ENCODE measurements at places on chromosomes 6 and 20.

DNA sequence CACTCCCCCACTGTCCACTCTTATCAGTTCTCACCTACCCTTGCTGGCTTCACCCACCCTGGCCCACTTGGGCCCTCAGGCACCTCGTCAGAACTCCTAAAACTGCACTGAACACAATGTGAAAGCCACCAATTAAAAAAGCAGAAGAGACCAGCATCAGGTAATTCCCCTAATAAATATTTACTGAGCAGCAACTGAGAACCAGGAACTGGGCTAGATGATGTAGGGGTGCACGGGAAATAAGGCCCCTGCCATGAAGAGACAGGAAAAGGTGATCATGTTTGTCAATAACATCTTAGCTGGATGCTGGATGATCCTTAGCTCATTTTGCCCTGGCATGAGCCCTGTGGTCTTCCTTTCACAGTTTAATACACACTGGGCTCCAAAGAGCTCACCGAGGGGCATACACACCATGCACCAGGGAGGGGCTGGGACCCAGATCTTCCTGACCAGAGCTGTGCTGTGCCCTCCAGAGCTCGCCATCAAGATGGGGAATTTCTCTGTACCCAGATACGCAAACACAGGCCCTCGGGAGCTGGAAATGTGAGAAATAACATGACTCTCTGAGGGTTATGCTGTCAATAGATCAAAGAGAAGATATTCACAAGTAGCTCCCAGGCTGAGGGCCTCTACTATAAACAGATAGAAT is 113.6 kb upstream of the SLC22A16 start:
- no peak for DNase-seq

- no peak for DNase-seq
These were observed 71.6 kb downstream of the BANF2 start for GRCh38 chr20:17771206-17772004.

- DNase-seq, result no peak
These were observed 20.7 kb upstream of the UTRN start for GRCh38 chr6:144264270-144265060.

DNA sequence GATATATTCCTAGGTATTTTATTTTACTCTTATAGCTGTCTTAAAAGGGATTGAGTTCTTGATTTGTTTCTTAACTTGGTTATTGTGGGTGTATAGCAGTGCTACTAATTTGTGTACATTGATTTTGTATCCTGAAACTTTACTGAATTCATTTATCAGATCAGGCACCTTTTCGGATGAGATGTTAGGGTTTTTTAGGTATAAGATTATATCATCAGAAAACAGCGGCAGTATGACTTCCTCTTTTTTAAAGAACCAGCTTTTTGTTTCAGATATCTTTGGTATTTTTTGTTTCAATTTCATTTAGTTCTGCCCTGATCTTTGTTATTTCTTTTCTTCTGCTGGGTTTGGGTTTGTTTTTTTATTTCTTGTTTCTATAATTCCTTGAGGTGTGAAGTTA is 382.4 kb upstream of the ADGRB3 start:
- no peak for DNase-seq

- no peak for DNase-seq
These were observed 100.2 kb upstream of the HMGN3 start for GRCh38 chr6:79334674-79335073.

DNA sequence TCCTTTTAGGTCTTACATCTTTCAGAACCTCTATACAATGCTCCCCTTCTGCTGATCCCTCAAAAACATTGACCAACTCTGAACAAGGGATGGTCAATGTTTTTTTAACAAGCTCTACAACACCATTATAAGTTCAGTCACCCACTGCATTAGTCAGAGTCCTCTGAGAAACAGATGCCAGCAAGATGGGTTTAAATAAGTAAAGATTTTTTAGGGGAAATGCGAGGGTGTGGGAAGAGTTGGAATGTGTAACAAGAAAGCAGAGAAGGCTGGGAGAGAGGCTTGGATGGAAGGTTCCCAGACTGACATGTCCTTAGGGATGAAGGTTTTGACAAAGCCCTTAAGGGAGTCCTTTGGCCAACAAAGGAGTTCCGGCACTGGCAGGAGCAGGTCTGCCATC is 478.3 kb downstream of the FRK start:
- DNase-seq, result no peak

DNA sequence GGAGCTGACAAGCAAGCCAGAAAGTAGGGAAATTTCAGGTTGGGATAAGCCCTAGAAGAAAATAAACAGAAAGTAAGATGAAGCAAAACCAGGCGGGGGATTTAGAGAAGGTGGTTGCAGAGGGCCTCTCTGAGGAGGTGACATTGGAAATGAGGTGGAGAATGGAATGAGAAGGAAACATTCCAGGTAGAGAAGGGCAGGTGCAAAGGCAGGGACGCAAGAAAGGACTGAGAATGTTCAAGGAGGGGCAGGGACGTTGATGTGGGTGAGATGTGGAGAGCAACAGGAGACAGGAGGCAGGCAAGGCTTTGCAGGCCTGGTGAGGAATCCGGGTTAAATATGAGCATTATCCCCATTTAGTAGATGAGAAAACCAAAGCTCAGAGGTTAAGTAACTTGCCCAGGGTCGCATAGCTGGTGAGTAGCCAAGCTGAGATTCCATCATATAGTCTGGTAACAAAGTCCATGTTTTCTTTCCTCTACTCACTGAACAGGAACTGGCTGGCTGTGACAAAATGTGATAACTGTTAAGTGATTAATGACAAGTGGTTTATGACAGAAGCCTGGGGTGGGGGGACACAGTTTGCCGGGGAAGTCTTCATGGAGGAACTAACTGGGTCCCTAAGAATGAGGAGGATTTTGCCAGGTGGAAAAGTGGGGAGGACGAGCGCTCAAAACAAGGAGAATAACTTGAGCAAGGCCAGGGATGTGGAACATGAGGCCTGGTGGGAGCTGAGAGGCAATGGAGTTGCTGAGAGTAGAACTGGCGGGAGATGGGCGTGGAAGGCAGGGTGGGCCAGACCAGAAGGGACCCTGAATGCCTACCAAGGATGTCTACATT is 32.6 kb downstream of the MRPL14 start:
- DNase-seq, result no peak

GRCh38 chr6:157078326-157078725 is 245.0 kb downstream of the TMEM242 start:
- no peak for DNase-seq

DNA sequence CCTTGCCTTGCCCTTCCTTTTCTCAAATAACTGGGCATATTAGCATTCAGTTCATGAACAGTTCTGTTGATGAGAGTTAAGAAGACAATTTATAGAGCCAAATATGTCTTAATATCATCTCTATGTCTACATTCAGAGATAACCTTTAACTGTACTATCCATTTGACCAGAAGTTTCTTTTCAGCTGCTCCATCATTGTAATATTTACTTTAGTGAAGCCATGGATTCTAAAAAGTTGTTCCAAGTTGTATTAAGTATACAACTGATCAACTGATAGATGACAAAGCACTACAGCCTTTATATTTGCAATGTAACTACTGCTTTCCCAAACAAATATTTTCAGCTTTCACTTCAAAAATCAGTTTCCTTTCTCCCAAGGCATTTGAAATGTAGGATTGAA is 1252.7 kb downstream of the EPHA7 start:
- no peak for DNase-seq

GRCh38 chr20:56860413-56860812 is 231.3 kb downstream of the TFAP2C start:
- DNase-seq, result no peak

GRCh38 chr6:113632220-113632864 is 224.8 kb upstream of the MARCKS start:
- no peak for DNase-seq

DNA sequence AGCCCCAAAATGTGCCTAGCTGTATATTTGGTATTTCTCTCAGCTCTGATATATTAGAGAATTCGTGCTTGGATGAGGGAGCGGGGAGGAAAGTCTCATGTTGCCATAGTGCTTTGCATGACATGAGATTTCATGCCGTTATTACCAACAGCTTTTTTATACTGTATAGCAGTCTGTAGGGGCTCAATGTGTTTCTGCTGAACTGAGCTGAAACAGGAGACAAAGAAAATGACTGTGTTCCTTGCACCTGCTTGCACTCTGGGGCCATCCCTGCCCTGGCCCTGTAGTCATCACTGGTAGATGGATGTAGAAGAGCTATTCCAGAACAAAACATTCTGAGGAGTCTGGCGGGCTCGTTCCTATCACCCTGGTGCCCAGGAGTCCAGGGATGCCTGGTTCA is 128.0 kb upstream of the SASH1 start:
- no peak for DNase-seq

GRCh38 chr6:70884074-70884983 is 72.5 kb downstream of the B3GAT2 start:
- DNase-seq, result peak; percentile 51

DNA sequence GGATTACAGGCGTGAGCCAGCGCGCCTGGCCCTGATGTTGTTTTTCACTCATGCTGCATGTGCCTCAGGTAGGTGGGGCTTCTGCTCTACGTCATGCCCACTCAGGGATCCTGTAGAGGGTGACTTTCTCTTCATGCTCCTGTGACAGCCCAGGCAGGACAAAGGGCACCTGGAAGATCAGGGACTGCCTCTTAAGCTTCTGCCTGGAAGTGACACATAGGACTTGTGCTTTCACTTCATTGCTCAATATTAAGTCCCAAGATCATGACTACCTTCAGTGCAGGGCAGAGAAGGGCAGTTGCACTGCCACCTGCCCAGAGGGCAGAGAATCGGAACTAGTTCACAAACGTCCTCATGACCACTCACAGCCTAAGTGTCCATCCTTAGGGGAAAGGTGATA is 249.5 kb upstream of the SULF2 start:
- no peak for DNase-seq

DNA sequence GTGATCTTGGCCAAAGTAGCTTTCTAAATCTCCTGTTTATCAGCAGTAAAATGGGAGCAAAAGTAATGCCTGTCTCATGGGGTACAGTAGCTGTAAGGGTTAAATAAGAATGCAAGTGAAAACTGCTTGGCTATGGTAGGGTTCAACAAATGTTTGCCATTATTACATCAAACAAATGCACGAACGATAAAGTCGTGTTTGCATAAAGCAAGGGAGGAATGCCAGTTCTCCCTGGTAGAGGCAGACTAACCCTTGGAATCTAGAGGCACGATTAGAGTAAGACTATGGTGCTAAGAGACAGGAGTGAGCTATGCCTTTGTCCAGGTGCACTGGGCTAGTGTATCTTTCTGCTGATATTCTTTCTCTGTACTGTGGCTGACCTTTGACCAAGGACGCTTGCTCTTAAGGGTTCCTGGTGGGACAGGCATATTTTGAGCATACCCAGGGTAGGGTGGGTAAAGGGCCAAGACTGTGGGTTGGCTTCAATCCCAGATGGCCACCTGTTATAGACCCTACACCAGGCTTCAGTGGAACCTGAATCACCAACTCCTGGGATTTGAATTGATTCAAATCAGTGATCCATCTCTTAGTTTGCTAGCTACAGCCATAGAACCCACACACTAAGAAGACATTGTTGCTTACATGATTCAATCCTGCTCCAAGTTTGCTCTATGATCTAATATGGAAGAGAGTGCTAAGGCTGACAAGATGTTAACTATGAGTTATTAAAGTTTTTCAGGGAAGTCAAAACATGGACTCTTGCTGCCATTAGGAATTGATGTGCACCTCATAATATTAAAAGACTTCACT is 139.9 kb downstream of the CCDC170 start:
- DNase-seq, result no peak

DNA sequence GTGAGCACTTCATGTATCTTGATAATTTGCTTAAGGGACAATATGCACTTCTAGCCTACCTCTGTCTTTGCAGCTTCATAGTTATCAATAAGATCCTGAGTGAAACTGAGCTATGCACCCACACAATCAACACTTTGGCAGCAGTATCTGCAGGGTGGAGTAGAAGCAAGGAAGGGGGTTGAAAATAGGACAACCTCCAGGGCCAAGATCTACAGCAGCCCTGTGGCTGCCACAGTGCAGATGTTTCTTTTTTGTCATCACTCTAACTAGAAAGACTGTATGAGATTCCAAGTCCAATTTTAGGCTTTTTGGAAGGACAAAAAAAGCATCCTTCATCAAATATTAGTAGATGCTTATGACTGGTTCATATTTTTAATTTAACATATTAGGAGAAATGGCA is 336.1 kb upstream of the CITED2 start:
- no peak for DNase-seq

- no peak for DNase-seq
These were observed 18.8 kb downstream of the MAP3K5 start for GRCh38 chr6:136773473-136773796.

DNA sequence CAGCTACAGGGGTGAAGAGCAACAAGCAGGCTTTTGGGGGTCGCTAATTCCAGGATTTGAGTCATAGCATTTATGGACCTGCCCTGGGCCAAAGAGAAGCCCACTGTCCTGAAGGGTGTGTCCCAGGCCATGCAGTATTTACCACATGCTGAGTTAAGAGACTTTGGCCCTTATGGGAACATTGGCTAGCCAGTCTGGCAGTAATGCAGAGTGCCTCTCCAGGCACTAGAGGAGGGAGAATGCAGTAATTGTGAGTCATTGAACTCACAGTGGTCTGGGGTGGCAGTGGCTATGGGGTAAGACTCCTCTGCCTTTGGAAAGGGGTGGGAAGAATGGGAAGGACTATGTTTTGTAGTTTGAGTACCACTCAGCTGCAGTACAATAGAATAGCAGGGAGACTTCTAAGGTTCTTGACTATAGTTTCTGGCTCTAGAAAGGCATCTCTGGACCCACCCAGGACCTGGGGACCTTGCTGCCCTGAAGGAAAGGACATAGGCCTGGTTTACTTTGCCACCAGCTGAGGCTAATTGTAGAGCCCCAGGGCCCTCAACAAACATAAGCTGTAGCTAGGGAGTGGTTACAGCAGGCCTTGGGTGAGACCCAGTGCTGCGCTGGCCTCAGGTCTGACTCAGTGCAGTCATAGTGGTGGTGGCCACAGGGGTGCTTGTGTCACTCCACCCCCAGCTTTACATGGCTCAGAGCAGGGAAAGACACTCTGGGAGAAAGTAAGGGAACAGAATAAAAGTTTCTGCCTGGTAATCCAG is 520.9 kb downstream of the HTR1B start:
- DNase-seq, result no peak

DNA sequence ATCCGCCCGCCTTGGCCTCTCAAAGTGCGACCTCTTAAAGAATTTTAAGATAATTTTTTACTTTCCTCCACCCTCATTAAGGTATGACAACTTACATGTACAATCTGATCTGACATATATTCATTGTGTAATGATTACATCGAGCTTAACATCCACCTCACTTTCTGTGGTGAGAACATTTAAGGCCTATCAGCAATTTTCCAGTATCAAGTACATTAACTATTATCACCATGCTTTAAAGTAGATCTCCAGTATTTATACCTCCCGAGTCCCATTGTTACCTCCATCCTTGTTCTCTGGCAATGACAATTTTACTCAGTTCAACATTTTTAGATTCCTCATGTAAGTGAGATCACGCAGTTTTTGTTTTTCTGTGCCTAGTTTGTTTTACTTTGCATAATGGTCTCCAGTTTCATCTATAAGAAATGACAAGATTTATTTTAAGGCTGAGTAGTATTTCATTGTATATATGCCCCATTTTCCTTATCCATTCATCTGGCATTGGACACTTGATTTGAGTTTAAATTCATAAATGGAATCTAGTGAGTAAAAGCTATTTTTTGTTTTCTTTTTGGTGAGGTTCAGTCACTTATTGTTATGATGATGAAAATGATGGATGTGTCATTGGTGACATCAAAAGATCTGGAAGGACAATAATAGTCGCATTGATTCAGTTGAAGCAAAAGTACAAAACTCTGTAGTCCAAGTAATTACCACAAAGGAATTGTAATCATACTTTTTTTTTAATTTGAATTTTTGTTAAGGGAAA is 87.0 kb downstream of the OR2B2 start:
- no peak for DNase-seq

Data from D721Med (cell line).